ENCODE measurements at places on chromosomes 1 and 21. TPM values are rescaled to one million over a fixed set of nuclear protein-coding genes. Genes with fewer than 3 reads are reported as not detected.

GRCh38 chr21:28541371-28542112 lies 451.1 kb downstream of the LTN1 start:
- no peak for DNase-seq

- DNase-seq, result no peak
Observed at GRCh38 chr1:72942008-72942407, 659.7 kb upstream of the NEGR1 start.

- no peak for DNase-seq
Observed at GRCh38 chr1:226908419-226908818, 31.7 kb upstream of the COQ8A start.

DNA sequence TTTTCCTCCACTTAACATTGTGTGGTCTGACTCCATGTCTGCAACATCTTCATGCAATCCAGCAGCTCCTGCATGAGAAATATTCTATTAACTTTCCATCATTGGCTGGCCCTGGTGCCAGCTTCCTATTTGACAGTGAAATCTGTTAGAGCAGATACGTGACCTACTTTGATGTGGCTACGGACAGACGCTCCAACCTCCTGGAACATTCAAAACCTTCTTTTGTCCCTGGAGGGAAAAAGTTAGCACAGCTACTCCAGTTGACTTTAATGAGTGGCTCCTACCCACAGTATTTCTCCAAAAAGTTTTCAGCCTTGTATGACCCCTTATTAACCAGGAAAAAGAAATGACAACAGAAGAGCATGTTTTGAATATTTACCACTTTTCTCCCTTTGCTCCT lies 22.0 kb downstream of the PRAMEF20 start:
- no peak for DNase-seq

- no peak for DNase-seq
Observed at GRCh38 chr1:213466541-213466940, 415.5 kb downstream of the RPS6KC1 start.

GRCh38 chr21:46126309-46127238 lies 28.7 kb downstream of the COL6A2 start:
- DNase-seq, result no peak

DNA sequence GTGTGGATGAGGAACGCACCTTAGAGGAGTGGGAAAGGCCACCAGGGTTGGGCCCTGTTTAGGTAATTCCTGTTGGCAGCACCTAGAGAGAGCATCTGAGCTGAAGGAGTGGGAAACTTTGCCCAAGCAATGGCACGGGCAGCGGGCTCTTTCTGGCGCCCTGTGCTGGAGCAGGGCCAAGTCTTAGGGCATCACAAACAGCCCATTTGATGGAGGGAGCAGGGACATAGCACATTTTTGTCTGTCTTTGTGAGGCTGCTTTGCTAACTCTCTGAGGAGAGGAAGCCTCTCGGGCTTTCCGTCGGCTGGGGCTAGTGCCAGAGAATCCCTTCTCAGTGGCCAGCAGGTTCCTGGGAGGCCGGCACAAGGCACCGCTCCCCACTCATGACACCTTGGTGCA lies 22.5 kb upstream of the CNTN2 start:
- DNase-seq, result no peak

- DNase-seq, result no peak
Observed at GRCh38 chr1:50447961-50448360, 24.7 kb upstream of the DMRTA2 start.

GRCh38 chr1:232555494-232556210 lies 74.3 kb downstream of the SIPA1L2 start:
- no peak for DNase-seq

DNA sequence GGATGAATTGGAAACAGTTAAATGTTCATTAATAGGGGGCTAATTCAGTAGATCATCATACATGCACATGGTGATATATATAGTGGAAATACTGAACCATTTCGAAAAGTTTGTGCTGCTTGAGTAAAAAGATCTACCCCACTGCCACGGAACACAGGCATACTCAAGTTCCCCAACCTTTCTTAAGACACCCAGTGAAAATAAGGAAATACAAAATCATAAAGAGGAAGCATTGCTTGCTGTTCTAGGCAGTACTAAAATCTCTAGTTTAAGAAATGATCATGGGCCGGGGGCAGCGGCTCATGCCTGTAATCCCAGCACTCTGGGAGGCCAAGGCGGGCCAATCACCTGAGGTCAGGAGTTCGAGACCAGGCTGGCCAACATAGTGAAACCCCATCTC lies 37.6 kb upstream of the KIRREL1 start:
- DNase-seq, result no peak

GRCh38 chr1:222283147-222283768 lies 264.6 kb downstream of the HHIPL2 start:
- no peak for DNase-seq

DNA sequence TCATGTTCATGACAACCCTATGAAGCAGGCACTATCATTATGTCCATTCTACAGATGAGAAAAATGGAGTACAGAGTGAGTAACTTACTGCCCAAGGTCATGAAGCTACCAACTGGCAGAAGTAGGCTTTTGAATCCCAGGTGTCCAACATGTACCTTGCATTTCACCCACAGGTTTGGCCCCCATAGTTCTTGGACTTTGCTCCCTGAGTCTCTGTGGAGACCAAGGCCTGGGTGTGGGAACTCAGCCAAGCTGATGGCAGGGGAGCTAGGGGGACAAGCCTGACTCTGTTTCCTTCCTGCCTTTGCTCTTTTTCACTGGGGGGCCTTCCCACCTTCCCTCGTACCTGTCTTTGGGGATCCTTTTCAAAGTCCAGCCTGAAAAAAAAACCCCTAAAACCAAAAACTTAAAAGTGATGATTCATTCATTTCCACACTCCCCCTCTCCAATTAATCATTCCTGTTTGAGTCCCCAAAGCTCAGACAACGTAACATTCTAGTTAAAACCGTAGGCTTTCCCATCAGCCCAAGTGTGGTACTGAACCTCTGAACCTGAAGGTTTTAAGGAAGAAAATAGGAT lies 8.5 kb upstream of the TTC22 start:
- no peak for DNase-seq

DNA sequence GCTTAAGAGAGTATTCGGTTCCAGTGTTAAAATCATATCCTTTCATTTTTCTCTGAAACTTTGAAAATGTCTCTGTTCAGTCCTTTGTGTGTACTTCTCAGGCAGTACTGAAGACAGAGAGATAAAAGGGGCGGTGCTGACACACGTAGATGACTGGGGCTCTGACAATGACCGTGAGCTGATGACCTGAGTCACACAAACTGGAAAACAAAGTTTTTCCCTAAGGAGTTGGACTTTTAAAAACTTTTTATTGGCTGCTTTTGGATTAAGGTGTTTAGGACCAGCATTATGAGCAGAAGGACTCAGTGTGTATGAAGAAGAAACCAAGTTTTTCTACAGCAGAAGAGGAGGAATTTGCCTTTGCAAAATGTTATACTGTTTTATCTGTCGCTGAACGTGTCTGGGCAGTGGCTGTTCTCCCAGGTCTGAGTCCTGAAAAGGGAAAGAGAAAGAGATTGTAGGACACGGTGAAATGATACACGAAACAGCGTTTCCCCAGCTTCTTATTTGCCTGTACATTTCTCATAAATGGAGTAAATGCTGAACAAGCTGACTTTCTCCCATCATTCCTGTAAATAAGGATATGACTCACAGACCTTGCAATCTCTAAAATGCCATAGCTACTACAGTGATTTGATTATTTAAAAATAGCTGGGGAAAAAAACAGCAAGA lies 51.5 kb downstream of the MAP3K7CL start:
- no peak for DNase-seq

- no peak for DNase-seq
Observed at GRCh38 chr1:176864211-176864610, 300.3 kb downstream of the ASTN1 start.

Gene PHACTR4
- 20.3 TPM for total RNA-seq

Gene PRELP
- not detected for total RNA-seq

Gene TRNP1
- total RNA-seq, result 0.38 TPM

Gene HENMT1
- 25.3 TPM for total RNA-seq

Measured in activated CD8-positive, alpha-beta T cell treated with anti-CD3 and anti-CD28 coated beads for 36 hours (primary cell).